ENCODE measurements at places on chromosomes 12 and 14.

DNA sequence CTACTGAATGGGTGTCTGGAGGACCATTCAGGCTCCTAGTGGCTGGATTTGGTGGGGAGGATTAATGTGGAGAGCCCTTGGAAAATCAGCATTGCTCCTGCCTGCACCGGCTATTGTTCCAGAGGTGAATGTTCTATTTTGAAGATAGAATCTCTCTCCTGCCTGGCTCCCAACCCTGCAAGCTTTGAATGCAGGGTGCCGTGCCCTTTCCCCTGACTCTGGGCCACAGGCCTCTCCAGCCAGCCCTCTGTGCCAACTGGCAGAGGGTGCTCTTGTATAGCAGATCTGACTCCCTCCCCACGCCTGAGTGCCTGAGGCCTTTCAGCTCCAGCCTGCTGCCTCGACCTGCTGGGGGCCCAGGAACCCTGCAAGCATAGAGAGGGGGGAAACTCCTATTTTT lies 106.8 kb downstream of the TMEM260 start:
- DNase-seq = no peak

GRCh38 chr14:21123429-21123828 lies 22.6 kb downstream of the TMEM253 start:
- DNase-seq = no peak

GRCh38 chr12:101819467-101819866 lies 11.3 kb downstream of the GNPTAB start:
- no peak for DNase-seq

- no peak for DNase-seq
These were observed 10.1 kb downstream of the HNRNPC start for GRCh38 chr14:21258889-21259787.

DNA sequence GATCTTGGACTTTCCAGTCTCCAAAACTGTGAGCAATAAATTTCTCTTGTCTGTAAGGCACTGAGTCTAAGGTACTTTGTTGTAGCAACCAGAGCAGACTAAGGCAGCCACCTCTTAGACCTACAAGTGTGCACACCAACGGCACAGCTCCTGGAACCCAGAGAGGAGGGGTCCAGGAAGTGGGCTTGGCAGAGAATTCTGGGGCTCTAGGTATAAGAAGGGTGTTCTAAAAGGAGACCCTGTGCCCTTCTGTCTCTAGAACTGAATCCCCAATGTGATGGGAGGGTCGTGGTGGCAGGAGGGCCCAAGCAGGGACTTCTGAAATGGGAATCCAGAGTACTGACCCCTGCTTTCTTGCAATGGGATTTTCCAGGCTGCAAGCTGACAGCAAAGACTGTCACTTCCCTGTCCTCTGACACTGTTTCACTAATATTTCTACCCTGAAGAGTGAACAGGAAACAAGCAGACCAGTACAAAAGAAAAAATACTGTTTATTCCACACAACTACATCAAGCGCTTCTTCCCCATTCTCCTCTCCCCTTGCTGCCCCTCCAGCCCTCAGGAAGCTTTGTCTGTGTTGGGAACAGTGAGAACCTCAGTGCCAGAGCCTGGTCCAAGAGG lies 13.6 kb upstream of the TFCP2 start:
- DNase-seq = no peak

- DNase-seq = no peak
These were observed 108.8 kb downstream of the KITLG start for GRCh38 chr12:88471331-88472045.

DNA sequence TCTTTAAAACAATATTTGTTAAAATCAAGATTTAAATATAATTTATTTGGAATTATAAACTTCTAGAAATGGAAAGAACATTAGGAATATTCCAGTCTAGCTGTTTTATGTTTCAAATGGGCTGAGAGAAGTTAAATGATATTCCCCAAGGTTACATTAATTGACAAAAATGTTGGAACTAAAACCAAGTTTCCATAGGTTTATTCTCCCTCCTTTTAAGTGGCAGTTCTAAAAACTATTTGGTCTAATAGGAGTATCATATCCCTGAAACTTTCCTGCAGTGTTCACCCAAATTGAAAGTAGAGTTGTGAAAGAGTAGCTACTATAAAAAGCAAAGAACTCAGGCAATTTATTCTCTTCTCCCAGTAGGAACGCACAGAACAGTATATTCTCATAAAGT lies 1185.5 kb downstream of the LRFN5 start:
- no peak for DNase-seq

DNA sequence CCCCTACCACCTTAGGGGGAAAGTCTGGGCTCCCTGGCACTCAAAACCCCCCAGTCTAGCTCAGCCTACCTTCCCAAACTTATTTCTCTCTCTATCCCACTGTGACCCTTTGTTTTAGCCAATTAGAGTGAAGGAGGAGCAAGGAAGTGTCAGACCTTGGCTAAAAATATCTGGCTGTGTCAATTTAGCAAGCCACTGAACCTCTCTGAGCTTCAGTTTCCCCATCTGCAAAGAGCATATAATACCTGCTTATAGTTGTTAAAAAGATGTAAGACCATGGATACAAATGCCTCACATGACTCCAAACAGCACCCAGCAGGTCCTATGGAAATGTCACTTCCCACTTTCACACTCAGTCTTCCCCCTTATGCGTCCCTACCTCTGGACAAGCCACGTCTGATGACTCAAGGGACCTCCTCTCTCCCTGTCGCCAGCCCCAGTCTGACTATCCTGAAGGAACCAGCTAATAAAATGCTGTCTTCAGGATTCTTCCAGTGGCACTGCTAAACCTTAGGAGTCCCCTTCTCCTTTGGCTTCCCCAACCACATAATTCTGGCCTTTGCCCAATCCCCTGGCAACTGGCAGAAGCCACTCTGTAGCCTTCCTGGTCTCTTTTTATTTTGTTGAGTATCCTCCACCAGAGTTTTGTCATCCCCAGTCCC lies 19.3 kb downstream of the FOXN3 start:
- no peak for DNase-seq

DNA sequence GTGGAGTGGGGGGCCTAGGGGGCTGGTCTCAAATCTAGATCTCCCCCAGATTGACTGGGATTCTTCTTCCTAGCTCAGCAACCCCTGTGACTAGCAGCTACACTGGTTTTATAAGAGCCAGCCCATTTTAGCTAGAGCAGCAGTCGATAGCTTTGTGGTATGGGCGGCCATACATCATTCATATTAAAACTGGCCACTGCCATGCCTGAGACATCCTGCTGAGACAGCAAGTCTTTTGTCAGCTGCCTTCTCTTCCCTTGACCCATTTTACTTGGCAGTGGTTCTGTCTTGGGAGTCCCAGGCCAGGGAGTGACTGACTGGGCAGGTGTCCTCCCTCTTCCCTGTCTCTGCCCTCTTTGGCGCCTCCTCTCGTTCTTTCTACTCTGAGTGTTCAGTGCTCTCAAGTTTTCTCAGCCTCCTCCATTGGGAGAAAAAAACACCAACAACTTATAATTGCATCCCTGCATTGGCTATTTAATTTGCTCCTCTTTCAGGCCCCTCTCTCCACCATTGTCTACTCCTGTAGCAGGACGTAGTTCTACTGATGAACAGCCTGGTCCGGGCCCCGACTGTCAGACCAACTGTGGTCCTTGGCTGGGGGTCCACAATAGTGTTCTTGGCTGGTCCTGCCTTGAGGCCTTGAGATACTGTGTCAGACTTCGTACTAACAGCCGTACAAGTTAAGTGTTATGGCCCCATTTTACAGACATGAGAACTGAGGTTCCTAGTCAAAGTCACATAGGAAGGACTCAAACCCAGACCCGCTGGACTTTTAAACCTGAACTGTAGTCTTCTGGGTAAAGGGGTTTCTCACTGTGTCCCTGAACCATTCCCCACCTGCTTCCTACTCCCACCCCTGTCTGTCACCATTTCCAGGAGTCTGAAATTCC lies 18.3 kb upstream of the JDP2 start:
- no peak for DNase-seq

DNA sequence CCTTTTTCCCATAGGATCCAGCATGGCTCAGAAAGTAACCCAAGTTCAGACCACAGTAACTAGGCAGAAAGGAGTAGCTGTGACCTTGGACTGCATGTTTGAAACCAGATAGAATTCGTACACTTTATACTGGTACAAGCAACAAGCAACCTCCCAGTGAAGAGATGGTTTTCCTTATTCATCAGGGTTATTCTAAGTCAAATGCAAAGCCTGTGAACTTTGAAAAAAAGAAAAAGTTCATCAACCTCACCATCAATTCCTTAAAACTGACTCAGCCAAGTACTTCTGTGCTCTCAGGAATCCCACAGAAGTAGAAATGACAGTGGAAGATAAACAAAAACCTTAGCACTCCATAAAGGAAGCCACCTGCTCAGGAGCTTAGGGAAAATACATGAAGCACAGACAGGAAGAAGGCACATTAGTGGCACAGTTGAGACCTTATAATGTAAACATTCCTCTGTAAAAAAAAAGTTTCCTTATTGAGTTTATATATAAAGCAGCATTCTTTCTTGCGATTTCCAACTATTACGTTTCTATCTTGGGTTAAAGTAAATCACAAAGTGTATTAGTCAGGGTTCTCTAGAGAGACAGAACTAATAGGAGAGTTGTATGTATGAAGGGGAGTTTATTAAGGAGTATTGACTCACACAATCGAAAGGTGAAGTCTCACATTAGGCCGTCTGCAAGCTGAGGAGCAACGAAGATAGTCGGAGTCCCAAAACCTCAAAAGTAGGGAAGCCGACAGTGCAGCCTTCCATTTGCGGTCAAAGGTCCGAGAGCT lies 398.4 kb downstream of the DAD1 start:
- DNase-seq = no peak

DNA sequence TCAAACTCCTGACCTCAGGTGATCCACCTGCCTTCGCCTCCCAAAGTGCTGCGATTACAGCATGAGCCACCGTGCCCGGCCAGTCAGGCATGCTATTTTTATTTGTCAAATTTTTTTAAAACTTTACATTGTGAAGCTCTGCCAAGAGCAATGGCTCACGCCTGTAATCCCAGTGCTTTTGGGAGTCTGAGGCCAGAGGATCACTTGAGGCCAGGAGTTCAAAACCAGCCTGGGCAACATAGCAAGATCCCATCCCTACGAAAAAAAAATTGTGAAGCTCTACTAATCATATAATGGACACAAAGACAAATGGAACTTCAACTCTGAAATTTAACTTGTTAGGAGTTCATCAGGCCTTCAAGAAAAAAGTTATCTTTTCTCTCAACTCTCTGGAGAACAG lies 1.9 kb downstream of the R3HDM2 start:
- no peak for DNase-seq

- DNase-seq = no peak
These were observed 93.2 kb downstream of the CHST11 start for GRCh38 chr12:104549815-104550480.

- DNase-seq = no peak
These were observed 172.2 kb downstream of the SNAPC1 start for GRCh38 chr14:61934385-61934784.

DNA sequence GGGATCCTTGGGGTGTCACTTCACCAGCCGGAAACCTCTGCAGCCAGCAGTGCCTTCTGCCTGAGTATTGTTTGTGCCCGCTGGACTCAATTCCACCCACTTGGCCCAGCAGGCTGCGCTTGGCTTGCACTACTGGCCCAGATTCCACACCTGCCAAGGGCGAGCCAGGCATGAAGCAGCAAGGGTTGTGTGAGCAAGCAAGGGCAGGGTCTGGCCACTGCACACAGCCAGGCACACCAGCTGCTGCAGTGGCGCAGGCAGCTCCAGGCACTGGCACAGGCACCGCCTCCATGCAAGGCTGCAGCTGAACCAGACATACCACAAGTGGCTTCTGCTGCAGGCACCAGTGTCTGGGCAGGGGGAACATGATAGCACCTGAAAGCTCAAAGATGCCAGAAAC lies 99.5 kb downstream of the NUAK1 start:
- DNase-seq = no peak

GRCh38 chr12:100141666-100141997 lies 1.0 kb downstream of the BLTP3B start:
- no peak for DNase-seq

DNA sequence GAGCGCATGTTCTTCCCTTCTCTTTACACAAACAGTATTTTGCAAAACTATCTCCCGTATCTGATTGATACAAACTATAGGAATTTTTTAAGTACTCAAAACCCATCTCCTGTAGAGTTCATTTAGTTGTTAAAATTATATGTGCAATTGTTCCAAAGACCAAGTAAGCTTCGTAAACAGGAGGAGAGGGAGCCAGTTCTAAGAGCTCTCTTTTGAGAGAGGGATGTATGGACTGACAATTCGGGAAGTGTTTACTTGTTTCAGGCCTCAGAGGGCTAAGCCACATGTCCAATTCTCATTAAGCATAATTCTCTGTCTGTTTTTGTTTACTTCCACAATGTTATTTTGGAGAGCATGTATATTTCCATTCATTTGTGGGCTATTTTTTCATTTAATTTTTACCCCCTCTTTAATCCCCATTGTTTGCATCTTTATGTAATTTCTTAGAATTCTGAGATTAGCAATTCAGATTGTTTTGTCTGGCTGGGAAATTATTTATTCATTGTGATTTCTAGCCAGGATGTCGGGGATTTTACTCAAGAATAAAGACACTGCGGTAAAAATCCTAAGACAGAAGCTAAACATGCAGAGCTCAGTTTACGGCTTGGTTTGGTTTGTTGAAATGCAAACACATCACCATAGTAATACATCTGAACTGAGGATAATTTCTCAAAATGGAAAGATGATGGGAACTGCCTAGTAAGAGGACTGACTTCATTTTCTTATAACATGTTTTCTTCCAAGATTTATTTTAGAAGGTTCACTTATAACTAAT lies 126.8 kb downstream of the KCNK10 start:
- no peak for DNase-seq

DNA sequence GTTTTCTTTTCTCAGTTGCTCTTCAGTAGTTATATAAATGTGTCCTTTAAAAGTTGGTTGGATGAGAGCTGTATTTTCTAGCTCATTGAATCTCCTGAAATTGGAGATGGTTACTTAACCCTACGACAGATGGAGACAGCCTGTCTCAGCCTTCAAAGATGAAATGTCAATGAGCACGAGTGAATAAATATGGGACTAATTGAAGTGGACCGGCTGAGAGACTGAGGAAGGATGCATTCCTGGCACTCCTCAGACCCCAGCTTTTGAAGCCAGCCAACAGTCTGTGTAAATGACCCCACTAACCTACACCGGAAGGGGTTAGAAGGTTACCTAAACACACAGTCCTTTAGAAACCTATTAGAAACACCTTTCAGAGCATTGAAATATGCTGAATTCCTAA lies 46.6 kb downstream of the PDZRN4 start:
- DNase-seq = no peak

DNA sequence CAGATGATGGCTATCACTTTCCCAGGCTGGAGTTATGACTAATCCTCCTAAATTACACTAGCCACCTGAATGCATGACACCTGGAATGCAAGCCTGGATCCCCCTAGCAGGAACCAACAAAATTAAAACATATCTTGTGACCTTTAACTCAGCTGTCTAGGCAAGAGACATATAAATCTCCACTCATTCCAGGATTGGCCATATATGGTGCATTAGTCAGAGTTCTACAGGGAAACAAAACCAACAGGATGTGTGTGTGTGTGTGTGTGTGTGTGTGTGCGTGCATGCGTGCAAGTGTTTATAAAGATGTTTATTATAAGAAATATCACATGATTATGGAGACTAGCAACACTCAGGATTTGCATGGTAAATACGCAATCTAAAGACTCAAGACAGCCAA lies 212.8 kb downstream of the KIF21A start:
- no peak for DNase-seq

All from 8988T (cell line).